ENCODE measurements at places on chromosomes 11 and 22. TPM values are rescaled to one million over a fixed set of nuclear protein-coding genes. Genes with fewer than 3 reads are reported as not detected.
A peak's percentile ranks its signal among the peaks of the same experiment; 100 is the strongest.

DNA sequence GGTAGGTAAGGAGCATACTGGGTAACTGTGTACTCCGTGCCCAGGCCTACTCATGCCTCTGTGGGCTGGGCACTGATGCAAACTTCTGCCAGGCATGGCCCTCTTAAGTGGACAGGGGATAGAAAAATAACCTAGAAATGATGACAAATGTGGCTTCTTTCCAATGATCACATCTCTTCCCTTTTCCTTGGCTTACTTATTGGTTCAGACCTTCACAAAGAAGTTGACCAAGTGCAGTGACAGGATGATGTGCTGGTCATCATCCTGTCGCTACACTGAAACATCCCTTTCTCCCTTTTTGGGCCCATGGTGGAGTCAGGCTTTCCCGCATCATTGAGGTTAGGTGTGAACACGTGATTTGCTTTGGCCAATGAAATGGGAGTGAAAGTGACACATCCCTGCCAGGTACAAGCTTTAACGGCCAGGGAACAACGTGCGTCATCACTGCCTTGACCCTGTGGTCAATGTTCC lies 31.8 kb upstream of the APOBEC3A start:
- DNase-seq, result no peak

- no peak for DNase-seq
Measured at GRCh38 chr11:111766834-111767142, 599 bp upstream of the PPP2R1B start.

VEGFB gene
- 22.4 TPM for total RNA-seq

DNA sequence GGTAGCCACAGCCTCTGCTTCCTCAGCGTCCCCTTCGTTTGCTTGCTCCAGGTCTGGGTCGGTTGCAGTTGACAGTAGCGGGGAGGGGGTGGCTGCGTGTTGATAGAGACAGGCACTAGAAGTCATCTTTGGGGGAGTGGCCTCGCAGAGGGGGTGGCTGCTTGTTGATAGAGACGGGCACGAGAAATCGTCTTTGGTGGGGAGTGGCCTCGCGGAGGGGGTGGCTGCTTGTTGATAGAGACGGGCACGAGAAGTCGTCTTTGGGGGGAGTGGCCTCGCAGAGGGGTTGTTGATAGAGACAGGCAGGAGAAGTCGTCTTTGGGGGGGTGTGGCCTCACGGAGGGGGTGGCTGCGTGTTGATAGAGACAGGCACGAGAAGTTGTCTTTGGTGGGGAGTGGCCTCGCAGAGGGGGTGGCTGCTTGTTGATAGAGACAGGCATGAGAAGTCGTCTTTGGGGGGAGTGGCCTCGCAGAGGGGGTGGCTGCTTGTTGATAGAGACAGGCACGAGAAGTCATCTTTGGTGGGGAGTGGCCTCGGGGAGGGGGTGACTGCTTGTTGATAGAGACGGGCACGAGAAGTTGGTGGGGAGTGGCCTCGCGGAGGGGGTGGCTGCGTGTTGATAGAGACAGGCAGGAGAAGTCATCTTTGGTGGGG lies 328.3 kb downstream of the TBC1D22A start:
- peak; percentile 6 for DNase-seq

GGTLC3 gene
- total RNA-seq, result not detected

CRKL gene
- total RNA-seq, result 34.3 TPM

DNA sequence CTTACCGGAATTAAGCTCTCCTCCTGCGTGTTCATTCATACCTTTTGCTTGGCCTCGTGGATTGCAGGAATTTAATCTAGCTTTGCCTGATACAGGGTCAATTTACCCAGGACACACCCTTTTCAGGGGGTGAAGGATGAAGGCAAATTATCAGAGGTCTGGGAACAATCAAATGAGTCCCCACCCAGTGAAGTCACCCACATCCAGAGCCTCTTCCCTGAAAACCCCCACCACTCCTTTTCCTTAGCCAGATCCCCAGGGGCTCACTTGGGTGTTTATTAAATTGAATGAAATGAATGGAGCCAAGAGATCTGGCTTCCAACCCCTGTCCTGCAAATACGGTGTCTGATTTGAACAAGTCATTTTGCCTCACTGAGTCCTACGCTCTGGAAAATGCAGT lies 31.0 kb upstream of the LIPT2 start:
- no peak for DNase-seq

DNA sequence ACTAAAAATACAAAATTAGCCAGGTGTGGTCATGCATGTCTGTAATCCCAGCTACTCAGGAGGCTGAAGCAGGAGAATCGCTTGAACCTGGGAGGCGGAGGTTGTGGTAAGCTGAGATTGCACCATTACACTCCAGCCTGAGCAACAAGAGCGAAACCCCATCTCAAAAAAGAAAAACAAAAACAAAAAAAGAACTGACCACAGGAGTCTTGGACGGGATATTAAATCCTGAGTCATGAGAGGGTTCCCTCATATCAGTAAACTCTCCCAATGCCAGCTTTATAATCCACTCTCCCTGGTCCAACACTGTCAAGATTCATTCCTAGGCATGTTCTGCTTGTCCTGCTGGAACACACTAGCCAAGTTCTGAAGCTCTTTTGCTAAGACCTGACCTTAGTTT lies 61.5 kb upstream of the EP300 start:
- DNase-seq, result no peak

- DNase-seq, result no peak
Measured at GRCh38 chr11:41579546-41579945, 120.1 kb upstream of the LRRC4C start.

- no peak for DNase-seq
Measured at GRCh38 chr22:36360011-36360410, 27.8 kb downstream of the MYH9 start.
